GM13976 (cell line): ENCODE measurements at places on chromosomes 5 and 9.
A peak's percentile ranks its signal among the peaks of the same experiment; 100 is the strongest.

GRCh38 chr5:14204785-14205321 lies 61.7 kb downstream of the TRIO start:
- DNase-seq = no peak

GRCh38 chr5:95816341-95816740 lies 6.2 kb downstream of the GLRX start:
- DNase-seq = no peak

DNA sequence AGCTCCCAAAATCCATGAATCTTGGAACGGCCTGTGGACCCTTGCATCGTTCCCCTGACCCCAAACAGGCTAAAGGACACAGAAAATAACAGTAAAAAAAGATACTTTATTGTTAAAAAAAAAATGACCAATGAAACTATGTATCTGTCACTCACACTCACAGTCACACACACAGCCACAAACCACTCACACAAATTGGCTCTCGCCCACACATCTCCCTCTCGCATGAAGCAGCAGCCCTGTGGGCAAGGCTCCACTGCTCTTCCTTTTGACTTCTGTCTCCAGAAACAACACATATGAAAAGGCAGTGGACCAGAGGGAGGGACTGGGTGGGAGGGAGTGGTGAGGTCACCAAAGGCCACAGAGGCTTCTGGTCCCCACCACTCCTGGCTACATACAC lies 56.6 kb downstream of the SLC36A1 start:
- DNase-seq = peak; percentile 49

GRCh38 chr5:150596313-150596712 lies 44.1 kb upstream of the SYNPO start:
- no peak for DNase-seq

DNA sequence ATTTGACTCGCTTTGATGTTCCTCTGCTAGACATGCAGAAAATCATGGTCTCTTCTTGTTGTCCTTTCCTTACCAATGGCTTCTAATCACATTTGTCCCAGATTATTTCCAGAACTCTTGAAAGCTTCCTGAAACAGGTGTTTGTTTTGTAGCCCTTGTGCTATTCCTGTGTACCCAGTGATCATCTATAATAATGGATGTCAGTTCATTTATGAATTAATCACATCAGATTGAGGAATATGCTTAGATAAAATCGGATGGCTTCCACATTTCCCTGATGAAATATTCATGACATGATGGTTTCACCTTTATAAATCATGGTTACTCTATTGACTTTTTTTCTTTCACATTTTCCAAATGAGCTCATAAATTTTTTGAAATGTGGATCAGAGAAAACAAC lies 359.0 kb upstream of the DMAC1 start:
- DNase-seq = no peak

GRCh38 chr9:129544761-129545160 lies 76.1 kb downstream of the C9orf50 start:
- DNase-seq = no peak

DNA sequence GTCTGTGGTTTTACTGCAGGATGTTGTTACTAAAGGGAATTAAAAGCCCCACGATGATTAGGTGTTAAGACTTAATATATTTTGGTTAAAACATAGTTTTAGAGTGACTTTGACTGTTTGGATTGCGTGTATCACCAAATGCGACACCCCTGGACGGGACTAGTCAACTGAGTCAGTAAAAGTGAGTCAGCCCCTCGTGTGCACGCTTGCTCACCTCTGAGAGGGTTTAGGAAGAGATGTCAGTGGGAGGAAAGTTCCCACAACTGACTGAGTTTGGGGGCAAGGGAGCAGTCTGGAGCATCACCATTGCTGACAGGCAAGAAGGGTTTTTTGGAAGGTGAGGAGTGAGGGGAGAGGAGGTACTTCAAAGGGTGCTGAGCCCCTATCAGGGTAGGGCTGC lies 14.4 kb upstream of the DMRT3 start:
- DNase-seq = no peak

DNA sequence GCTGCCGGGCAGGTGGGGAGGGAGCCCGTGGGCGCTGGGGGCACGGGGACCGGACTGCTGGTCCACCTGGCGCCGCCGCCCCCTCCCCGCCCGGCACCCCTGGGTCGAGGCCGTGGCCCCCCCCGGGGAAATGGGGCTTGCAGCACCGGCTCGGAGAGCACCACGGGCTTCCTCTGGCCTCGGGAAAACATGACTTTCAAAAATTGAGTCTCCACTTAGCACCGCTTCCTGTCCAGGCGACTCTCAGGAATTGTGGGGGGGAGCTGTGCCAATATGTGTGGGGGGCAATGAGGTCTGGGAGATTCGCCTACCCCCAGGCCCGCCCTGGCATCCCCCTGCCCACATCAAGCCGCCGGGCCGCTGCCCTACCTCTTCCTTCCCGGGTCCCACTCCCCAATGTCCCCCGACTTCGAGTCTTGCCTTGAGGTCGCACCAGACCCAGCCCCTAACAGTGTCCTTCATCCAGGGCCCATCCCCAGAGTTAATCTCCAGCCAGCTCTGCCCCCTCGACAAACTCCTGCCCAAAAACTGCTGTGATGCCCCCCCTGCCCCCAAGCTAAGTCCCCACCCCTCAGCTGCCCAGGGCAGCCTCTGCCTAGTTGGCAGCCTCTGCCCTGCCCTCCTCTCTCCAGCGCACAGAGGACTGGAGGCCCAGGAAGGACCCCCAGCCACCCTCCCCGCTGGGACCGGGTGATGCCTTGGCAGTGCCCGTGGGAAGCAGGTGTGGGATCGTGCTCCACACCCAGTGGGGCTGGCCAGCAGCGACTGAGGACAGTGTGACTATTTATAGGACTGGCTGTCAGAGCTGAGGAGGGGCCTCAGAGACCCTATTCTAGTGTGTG lies 3.9 kb downstream of the EGFL7 start:
- DNase-seq = no peak

DNA sequence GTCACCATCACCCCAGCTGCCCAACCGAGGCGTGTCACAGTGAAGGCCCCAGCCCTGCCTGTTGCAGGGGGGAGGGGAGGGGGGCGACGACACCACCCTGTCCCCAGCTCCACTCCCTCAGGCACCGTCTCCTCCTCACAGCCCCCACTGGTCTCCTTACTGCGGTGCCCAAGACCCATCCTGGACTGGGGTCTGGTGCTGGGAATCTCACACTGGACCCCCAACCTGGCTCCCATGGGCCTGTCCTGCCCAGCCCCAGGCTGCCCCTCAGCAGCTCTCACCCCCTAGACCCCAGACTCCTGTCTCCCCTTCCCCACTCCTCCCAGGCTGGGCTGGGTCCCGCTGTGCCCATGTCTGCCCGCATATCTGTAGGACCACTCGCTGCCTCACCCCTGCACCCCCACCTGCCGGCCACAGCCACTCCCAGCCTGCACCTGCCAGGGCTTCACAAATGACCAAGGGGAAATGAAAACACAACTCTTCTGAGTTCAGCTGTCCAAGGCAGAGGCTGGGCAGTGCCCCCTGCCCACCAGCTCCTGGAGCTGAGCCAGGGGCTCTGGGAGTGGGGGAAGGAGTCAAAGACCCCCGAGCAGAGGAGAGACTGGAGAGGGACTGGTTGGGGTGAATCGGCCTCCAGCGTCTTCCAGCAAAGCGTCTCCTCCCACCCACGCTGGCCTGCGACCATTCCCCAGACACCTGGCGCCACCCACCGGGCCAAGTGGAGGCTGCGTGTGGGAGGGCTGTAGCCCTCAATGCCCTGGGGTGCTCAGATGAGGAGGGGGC lies 32.6 kb upstream of the EGFL7 start:
- DNase-seq = peak; percentile 85

DNA sequence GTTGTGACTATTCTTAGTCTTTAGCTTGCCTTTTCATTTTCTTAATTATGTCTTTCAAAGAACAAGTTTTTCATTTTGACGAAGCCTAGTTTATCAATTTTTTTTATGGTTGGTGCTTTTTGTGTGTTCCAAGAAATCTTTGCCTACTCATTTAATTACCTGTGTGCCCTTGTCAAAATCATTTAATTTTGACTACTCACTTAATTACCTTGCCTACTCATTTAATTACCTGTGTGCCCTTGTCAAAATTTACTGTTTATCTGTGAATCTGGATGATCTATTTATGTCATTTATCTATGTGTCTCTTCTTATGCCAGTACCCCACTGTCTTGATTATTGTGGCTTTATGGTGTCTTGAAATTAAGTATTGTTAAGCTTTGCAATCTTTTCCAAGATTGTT lies 63.9 kb downstream of the MTAP start:
- DNase-seq = no peak

- peak; percentile 41 for DNase-seq
Observed at GRCh38 chr9:4739587-4740387, 1.2 kb downstream of the AK3 start.
